Activated naive CD8-positive, alpha-beta T cell treated with anti-CD3 and anti-CD28 coated beads, Interleukin-2, amount 10 ng/mL, durations not matched to agents 7 days and 5 days (primary cell): ENCODE measurements at places on chromosomes 3 and 15.

DNA sequence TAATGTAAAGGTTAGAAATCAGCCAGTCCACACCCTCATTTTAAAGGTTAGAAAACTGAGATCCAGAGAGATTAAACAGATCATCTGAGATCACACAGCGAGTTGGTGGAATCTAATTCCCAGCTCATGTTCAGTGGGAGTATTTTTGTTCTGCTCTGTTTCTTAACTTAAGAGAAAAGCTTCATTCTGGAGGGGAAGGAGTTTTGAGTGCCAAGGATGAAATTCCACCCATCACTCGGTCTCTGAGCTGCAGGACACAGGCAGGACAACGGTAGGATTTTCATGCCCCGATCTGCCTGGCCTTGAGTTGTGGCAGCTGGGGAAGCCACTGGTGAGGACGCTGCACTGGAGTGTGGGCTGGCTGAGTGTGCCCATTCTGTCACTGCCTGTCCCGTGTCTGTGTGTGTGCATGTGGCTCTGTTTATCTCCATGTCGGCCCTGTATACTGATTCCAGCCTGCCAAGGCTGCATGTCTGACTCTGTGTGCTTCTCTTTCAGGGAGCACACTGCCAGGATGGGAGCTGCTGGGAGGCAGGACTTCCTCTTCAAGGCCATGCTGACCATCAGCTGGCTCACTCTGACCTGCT lies 94.3 kb downstream of the CEMIP start:
- DNase-seq = no peak

- DNase-seq = no peak
Observed at GRCh38 chr3:37505415-37505814, 331.0 kb upstream of the LRRFIP2 start.

DNA sequence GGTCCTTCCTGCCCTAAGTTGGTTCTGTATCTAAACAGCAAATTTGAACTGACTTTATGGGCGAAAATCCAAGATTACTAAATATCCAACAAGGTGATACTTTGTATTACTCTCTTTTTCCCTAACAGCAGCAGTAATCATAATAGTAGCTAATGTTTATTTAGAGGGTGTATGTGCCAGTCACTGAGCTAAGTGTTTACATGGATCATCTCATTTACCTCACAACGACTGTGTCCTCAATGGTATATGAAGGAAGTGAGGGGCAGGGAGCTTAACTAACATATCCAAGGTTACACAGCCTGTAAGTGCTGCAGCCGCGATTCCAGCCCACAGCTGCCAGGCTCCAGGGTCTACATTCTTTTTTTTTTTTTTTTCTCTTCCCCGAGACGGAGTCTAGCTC lies 10.3 kb upstream of the LRRC34 start:
- DNase-seq = no peak

DNA sequence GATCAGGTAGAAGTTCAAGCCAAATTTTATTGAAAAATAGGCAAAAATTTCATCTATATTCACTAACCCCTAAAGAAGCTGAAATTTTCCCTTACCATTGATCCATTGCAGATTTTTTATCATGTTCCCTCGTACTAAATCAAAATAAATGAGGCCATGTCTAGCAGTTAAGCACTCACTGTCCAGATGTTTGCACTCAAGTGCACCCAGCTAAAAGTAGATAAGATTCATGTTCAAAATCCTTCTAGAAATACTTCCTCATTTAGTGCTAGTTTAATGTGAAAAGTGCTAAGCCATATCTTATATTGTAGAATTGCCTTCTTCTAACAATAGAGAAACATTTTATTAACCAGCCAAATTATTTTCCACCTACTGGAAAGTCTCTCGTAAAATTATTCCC lies 164.7 kb upstream of the UBE2E2 start:
- DNase-seq = no peak

GRCh38 chr3:54556630-54557029 lies 371.2 kb downstream of the LRTM1 start:
- DNase-seq = no peak

DNA sequence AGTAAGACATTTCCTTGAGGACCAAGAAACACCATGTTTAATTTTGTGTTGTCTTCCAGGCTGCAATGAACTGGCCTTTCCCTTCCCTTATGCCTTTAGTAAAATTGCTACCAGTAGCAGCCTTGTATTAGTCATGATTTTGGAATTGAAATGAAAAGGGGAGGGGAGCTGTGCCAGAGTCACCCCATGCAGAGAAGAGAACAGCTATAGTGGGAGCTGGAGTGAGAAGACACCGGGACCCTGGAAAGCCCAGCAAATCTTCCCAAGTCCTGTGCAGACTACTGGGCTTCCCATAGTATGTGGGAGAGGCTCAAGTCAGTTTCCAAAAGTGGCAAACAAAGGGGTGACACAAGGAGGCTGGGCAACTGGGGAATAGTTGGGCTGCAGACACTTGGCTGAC lies 178.5 kb downstream of the NR1D2 start:
- no peak for DNase-seq

DNA sequence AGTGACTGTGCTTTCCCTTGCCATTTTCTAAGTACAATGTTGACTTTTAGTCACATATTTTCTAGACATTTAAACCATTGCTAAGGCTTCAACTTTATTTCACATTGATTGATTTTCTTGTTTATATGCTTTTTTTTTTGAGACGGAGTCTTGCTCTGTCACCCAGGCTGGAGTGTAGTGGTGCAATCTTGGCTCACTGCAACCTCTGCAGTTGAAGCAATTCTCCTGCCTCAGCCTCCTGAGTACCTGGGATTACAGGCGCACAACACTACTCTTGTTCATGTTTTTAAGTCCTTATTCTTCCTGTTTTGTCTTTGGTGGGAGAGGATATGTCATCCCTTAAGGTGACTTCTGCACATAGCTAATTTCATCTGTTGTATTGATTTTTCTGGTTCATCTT lies 74.9 kb upstream of the LRRFIP2 start:
- no peak for DNase-seq

- no peak for DNase-seq
Observed at GRCh38 chr3:136733317-136733833, 18.8 kb downstream of the STAG1 start.

DNA sequence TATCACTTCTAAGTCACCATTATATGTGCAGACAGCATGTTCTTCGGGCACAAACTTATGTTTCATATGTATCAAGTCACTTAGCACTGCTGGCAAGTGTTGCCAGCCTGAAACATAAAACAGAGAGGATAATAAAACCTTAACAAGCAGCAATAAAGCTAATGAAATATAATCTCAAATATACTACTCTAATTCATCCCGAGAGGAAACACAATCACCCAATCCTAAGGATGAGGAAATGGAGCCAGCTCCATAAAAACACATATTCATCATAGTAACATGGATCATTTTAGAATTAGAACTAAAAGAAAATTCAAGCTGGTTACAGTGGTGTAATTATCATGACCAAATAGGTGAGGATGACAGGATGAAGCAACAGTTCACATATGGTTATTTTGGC lies 1072.7 kb downstream of the EPHA3 start:
- DNase-seq = no peak

GRCh38 chr15:82133251-82133650 lies 87.4 kb upstream of the MEX3B start:
- DNase-seq = no peak

DNA sequence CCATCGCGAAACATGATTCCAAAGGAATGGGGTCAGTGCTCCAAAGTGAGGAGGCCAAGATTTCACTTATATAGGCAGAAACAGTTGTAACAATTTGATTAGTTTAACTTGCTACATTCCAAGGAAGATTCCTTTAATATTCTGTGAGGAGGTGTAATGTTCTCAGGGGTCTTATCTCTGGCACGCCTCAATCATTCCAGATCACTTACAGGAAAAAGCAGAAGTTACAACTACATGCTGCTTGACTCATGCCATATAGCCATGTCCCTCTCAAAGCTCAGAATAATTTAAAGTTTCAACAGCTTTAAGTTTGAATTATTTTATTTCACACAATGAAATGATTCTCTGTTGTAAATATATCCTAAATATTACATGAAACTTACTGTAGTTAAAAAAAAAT lies 3.5 kb upstream of the FYTTD1 start:
- DNase-seq = no peak

DNA sequence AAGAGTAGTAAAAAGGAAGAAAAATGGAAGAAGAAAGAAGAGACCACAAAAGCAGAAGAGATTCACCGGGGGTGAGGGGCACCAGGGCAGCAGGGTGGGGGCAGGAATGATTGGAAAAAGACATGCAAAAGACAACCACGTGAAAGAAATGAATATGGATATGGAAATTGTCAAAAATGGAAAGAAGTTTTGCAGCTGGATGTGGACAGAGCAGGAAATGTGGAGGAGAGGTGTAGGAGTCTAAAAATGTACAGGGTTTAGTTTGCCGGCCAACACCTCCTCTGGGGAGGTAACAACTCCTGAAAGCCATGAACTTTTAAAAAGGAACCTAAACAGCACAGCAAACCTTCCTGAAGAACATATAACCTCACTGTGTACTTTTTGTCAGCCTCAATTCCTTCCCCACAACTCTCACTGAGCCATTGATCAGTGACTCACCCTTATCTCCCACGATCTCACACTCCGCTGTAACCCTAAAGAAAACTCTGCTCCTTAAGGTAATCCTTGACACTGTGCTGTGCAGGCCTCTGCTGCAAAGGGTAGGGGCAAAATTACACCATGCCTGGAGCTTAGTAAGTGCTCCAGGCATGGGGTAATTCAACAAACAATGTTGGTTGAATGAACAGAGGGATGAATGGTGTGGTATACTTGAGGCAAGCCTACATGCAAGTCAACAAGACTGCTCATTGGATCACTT lies 100.2 kb upstream of the BOC start:
- DNase-seq = no peak

- no peak for DNase-seq
Observed at GRCh38 chr3:45786801-45787495, 9.4 kb downstream of the SLC6A20 start.

DNA sequence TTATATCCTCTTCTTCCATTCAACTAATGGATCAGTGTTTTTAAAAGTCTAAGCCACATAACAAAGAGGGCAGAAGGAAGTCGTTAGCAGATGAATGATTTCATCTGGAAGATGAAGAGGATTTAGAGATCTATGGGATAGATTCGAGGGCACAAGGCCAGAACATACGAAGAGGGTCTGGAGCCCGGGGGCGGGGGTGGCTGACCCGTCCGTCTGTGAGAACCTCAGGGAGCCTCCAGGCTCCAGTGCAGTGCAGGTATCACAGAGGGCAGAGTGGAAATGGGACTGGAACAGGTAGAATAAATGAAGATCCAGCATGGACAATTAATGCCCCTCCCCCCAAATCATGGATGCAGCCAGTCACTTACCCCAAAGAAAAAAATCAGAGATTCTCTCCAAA lies 1.5 kb upstream of the GOLGA8B start:
- DNase-seq = no peak

DNA sequence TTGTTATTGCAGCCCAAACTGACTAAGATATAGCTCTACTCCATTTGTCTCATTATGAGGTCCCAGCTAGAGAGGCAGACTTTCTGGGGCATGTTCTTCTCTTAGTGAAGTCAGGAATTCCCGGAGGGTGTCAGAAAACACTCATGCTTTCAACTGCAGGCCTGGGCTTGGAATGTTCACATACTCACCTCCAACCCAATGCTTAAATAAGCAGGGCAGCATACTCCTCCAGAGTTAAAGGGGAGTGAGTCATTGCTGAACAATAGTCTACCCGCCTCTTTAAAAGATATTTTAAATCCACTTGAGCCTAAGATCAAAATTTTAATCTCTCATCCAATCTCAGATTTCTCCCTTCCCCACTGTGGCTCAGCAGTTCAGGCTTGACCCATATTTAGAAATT lies 167.8 kb upstream of the DPH6 start:
- no peak for DNase-seq

DNA sequence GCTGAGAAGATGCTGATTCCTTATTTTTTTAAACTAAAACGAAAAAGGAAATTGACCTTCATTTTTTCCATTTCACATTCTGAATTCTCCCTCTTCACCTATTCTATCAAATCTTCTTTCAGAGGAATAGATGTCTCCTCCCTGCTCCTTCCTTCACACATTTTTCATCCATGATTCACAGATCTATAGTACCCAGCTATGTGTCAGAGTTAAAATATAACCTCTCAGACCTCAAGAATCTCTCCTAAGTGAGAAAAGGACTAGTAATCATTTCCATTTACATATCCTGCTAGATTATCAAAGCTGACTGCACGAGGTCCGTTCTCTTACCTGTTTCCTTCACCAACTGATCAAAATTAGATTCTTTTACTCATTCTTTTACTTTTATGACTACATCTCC lies 1297.6 kb upstream of the ALCAM start:
- DNase-seq = no peak

GRCh38 chr15:95267481-95267880 lies 1036.1 kb downstream of the MCTP2 start:
- DNase-seq = no peak

DNA sequence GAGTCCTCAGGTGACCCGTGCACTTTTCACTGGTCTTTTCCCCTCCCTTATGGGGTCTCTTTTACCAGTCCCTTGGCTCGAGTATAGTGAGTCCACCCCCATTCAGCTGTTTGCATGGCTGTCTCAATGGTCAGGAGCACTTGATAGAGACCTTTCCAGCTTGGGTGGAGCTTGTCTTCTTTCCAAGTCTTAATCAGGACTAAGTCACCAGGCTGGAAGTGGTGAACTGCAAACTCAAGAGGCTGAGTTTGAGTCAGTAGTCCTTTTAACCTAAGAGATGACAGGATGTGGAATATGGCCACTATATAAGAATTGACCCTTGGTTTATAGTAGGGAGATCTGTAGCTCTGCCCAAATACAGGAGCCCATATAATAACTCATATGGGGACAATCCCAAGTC lies 279.7 kb downstream of the PYDC2 start:
- DNase-seq = no peak

DNA sequence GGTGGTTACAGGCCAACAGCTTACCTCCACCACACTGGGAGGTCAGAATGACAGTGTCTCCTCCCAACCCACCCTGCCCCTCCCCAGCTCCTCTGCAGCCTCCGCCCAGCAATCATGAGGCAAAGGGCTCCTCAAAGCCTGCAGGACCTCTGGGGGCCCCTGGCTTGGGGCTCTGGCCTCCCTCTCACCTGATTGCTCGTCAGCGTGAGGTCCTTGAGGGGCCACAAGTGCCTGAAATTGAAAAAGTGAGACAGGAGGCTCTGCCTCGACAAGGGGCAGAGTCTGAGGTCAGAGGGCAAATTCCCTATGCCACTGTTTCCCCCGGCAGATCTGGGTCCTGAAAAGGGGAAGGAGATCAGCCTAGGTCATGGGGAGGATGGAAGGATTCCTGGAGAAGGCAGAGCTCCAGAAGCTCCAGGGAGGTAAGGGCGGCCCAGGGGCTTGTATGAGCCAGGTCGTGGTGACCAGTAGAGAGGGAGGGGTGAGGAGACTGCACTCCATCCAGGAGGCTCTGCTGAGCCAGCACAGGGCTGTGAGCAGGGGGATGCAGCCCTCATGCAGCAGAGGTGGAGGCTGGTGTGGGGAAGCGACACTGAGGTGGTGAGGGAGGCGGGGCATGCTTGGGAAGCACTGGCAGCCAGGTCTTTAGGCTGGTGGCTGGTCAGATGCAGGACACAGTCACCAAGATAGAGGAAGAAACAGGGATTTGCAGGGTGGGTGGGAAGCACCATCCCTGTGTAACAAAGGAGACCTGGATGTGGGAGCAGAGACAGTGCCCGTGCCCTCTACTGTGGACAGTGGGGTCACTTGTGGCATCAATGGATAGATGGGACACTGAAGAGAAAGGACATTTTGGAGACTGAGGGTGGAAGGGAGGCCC lies 20.1 kb downstream of the ALS2CL start:
- DNase-seq = peak; percentile 15
